Activated CD8-positive, alpha-beta memory T cell treated with anti-CD3 and anti-CD28 coated beads for 36 hours (primary cell): ENCODE measurements at places on chromosomes 3 and 15. TPM values are rescaled to one million over a fixed set of nuclear protein-coding genes. Genes with fewer than 3 reads are reported as not detected.

Gene GOLGA8T
- 0.15 TPM for total RNA-seq

Gene TGM4
- not detected for total RNA-seq

Gene ZNF860
- 0.13 TPM for total RNA-seq

Gene CCR2
- total RNA-seq: 0.34 TPM

Gene FAM81A
- 2.2 TPM for total RNA-seq

Gene THSD4
- not detected for total RNA-seq

Gene ABHD6
- total RNA-seq: 8.6 TPM

Gene GABRR3
- total RNA-seq: not detected

Gene HTD2
- total RNA-seq: 12.3 TPM

Gene MAP3K13
- 13.1 TPM for total RNA-seq

Gene PLSCR2
- not detected for total RNA-seq

Gene SIDT1
- 14.2 TPM for total RNA-seq

Gene LRRIQ4
- total RNA-seq: 0.17 TPM

Gene PTX3
- total RNA-seq: not detected
